ENCODE measurements at places on chromosomes 12 and 14.

GRCh38 chr12:23686095-23686494 is 263.4 kb downstream of the SOX5 start:
- no peak for DNase-seq

- peak; percentile 61 for DNase-seq
Observed at GRCh38 chr12:123388177-123388950, 4.4 kb downstream of the KMT5A start.

DNA sequence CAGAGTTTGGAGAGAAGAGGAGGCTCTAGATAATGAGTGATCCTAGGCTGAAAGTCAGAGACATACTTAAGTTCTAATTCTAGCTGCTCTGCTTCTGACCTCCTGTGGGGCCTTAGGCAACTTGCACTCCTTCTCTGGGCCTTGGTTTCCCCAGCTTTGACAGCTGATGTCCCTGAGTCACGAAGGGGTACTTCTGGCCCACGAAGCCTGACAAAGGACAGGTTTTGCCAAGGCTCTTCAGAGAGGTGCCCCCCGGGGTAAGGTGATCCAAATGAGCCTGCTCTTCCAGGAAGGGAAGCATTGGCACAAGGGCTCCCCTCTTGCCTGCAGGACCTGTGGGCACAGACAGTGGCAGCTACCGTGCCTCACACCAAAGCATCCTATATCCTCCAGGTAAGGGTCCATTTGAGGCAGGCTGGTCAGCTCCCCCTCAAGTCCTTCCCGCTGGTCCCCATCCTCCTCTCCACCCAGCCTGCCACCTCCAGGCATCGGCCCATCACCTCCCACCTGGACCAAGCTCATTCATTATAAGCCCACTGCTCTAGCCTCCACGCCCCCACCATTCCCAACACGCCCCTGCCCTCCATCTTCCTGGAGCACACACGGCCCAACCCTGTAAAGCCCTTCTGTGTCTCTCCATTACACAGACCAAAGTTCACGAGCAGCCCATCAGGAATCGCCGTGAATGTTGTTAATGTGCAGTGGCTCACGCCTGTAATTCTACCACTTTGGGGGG is 1.9 kb upstream of the PPP1R13B start:
- no peak for DNase-seq

GRCh38 chr12:64160021-64160710 is 61.9 kb downstream of the KICS2 start:
- DNase-seq, result no peak

- no peak for DNase-seq
Observed at GRCh38 chr12:88472775-88473174, 107.5 kb downstream of the KITLG start.

GRCh38 chr12:122423258-122424165 is 1.0 kb upstream of the CLIP1 start:
- no peak for DNase-seq

- no peak for DNase-seq
Observed at GRCh38 chr12:47985596-47986290, 18.5 kb downstream of the COL2A1 start.

DNA sequence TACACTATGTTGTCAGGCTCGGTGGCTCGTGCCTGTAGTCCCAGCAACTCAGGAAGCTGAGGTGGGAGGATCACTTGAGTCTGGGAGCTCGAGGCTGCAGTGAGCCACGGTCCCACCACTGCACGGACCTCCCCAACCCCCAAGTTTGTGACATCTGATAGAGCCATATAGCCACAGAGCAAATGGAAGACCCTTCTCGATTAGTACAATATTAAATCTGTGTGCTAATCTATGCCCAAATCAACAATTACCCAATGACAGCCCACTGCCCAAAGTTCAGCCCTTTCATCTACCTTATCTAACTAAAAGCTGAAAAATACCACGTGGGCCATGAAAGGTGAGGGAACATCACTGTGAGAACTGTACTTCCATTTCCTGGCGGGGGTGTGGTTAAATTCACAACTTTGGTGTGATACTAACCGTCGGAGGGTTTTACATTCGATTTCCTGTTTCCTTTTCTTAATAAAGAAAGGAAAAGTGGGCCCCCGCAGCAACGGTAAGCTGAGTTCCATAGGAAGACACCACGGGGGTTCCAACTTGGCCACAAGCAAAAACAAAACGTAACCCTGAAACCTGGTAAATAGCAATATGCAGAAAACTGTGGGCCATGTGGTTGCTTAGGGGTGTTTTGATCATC is 31.2 kb upstream of the FOS start:
- DNase-seq, result peak; percentile 14

GRCh38 chr14:63286071-63286470 is 32.7 kb downstream of the GPHB5 start:
- DNase-seq, result no peak

DNA sequence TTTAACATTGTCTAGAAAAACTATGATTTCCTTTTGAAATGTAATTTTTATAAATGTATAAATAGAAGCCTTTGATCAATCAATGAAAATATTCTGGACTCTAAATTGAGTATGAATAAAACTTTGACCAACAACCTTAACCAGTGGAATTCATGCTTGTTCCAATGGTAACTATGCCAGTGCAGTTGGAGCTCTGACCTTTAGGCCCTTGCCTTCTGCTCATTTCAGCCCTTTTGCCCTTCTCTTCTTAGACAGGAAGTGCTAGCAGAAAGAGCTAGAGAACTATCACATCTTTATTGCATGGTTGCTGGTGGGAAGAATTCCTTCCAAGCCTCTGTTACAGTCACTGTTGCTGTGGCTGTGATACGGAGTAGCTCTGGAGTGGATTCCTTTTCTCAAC is 39.7 kb downstream of the TTC8 start:
- DNase-seq, result no peak

- DNase-seq, result no peak
Observed at GRCh38 chr12:53067074-53067992, 11.9 kb downstream of the SPRYD3 start.

DNA sequence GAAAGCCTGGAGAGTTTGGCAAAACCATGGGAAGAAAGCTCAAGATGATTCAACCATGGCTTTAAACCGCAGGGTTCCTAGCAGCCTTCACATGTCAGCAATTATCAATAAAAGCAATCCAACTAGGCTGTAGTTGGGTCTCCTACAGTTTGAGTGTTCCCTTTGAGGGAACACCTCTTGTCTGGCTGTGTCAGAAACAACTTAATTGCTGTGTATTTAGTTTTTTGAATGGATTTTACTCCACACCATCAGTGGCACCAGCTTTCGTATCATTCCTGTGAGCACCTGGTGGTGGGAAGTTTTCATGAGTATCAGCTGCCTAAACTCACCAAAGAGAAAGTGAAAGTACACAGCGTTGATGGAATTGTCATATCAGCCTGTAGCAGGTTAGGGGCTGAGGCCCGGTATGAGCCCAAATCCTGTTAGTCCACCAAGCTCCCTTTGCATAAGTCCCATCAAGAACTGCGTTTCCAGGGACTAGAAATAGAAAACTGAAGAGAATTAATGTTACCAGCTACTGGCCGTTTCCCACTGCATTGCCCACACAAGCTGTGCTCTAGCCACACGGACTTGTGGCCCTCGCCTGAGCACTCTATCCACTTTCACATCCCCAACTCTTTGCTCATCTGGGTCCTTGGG is 10.9 kb upstream of the IL26 start:
- no peak for DNase-seq

- DNase-seq, result no peak
Observed at GRCh38 chr12:132711080-132711843, 620 bp downstream of the PGAM5 start.

- no peak for DNase-seq
Observed at GRCh38 chr12:124765581-124766489, 97.8 kb downstream of the SCARB1 start.

GRCh38 chr12:66964629-66965028 is 285.8 kb upstream of the GRIP1 start:
- DNase-seq, result no peak

DNA sequence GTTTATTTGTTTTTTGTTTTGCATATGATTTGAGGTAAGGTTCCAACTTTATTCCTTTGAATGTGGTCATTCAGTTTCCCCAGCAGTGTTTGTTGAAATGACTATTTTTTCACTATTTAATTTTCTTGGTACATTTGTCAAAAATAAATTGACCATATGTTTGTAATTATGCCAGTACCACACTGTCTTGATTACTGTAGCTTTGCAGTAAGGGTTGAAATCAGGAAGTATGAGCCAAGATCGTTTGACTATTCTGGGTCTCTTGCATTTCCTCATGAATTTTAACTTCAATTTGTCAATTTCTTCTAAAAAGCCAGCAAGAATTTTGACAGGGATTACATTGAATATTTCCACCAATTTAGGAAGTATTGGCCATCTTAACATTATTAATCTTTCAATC is 199.3 kb upstream of the PPFIA2 start:
- DNase-seq, result no peak

- no peak for DNase-seq
Observed at GRCh38 chr14:93893661-93894261, 33.4 kb upstream of the FAM181A start.

DNA sequence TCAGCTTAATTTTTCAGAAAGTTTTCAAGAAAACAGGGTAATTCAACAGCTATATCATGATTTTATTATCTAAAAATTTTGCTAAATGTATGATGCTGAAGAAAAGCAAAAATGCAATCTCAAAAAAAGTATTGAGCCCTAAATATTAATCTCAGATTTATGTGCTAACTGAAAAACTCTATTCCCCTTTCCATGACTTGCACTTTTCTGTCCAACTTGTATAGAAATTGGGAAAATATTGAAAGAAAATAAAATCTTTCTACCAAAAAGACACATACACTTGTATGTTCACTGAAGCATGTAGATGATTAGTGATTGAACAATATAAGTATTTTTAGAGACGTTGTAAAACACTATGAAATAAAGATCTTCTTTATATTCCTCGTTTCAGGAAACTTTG is 368.0 kb upstream of the ATXN7L3B start:
- DNase-seq, result no peak

GRCh38 chr12:109586385-109587296 is 13.0 kb downstream of the MVK start:
- no peak for DNase-seq

DNA sequence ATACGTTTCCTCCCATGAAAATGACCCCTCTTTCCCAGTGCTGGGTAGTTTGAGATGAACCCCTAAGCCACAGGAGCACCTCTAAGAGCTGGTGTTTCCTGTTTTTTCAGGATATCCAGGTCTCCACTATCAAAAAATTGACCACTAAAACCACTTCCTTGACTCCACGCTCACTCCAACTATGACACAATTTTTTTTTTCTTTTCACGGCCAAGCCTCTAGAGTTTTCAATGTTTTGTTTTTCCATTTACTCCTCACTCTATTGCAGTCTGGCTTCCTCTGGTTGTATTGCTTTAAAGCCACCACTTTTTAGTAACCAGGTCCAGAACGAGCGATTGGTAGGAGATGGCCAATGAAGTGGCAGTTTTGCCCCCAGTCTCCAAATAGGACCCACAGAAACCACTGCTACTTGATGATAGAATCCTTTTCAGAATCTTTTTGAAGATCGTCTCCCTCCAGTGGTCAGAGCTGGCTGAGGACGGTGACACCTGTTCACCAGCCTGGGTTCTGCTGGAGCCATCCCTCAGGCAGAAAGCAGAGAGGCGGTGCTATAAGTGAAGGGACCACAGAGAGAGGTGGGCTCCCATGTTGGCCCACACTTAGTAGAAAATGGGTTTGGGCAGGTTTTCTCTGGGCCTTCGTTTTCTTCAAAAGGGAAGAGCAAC is 454.4 kb downstream of the VRK1 start:
- DNase-seq, result no peak

- DNase-seq, result no peak
Observed at GRCh38 chr12:29730481-29730880, 53.3 kb downstream of the TMTC1 start.

- DNase-seq, result no peak
Observed at GRCh38 chr12:124512667-124513296, 54.6 kb downstream of the NCOR2 start.

- DNase-seq, result no peak
Observed at GRCh38 chr12:27331291-27331926, 1.2 kb upstream of the BMAL2 start.

DNA sequence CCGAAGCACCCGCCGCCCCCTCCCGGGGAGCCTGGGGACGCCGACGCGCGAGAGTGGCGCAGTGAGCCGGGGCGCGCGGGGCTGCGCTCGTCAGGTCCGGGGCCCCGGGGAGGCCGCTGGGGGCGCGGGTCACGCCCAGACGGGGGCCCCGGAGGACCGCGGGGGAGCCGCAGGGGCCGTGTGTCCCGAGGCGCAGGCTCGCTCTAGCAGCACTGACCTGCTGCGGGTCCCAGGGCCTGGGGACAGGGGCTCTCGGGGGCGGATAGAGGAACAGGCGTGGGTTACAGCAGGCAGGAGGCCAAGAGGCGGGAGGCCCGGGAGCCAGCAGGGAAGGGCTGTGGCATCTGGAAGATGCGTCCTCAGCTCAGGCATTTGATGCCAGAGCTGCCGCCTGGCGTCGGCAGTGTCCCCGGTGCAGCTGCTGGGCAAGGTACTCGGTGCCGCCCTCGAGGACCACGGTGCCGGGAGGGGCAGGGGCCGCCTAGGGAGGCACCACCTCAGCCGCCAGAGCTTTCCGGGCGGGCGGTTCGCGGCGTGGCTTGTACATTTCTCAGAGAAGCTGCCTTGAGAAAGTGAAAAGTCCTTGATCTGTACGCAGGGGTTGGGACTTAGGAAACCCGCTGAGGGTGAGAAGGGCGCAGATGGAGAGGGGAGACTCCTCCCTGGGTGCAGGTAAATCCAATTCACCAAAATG is 1.2 kb downstream of the WNT5B start:
- no peak for DNase-seq

GRCh38 chr12:118237908-118238307 is 102.0 kb downstream of the PEBP1 start:
- DNase-seq, result no peak

GRCh38 chr12:132986885-132987225 is 688 bp downstream of the ZNF26 start:
- DNase-seq, result no peak

DNA sequence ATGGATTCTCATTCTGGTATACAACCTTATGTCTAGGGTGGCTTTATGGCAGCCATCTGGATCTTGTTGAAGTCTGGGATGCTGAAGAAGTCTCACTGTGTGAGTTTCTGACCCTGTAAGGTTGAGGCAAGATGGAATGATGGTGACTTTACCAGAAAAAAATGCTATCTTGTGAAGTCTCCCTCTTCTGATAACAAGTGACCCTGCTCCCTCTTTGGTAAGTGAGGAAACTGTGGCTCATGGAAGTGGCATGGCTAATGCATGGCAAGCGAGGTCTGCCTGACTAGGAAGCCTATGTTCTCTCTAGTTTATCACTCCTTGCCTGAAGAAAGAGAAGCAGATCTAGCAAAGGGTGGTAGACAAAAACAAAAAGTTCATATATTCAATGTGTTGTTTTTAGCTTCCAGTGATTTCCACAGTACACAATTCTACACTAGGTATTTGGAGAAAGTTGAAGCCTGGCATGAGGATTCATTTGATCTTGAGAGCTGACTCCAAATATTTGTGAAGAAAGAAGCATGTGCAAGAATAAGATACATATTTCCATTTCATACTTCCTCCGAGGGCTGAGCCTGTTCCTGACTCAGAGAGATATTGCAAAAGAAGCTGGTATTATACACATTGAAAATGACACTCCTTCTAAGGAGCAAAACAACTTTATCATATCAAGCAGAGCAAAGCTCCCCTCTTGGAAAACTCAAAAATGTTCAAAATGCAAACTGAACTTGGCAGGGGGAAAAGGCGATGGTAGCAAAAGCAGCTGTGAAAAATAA is 63.6 kb downstream of the HELB start:
- no peak for DNase-seq

- no peak for DNase-seq
Observed at GRCh38 chr12:57741413-57741789, 2.9 kb upstream of the AGAP2 start.

Data from activated CD8-positive, alpha-beta memory T cell treated with anti-CD3 and anti-CD28 coated beads for 1 hour (primary cell).